ENCODE measurements at places on chromosomes 5 and 9.

- DNase-seq = no peak
- H3K4me1 ChIP-seq = no peaks in the 10 kb centered on the region
- no peak overlapping the region for H3K4me3 ChIP-seq
- no peak overlapping the region for H3K27ac ChIP-seq
- no peaks in the 10 kb centered on the region for H3K36me3 ChIP-seq
- no peaks in the 10 kb centered on the region for H3K27me3 ChIP-seq
These were observed 117.1 kb upstream of the CHD1 start for GRCh38 chr5:99045871-99046270.

DNA sequence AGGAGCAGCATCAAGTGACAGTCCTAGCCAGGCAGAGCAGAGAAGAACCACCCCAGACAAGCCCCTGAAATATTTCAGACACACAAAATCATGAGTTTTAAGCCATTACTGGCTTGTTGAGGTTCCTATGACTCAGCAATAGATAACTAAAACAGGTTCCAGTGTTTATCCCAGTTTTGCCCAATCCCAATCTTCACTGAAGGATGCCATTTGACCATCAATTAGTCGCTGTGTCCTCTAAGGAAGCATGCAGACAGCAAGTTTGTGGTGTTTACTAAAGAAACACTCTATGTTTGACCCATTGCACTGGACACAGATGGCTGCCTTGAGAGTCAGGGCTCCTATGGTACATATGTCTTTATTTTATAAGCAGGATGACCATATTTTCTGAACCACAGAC lies 186.7 kb downstream of the SYK start:
- H3K4me1 ChIP-seq = no peaks in the 10 kb centered on the region
- no peak for DNase-seq
- no peaks in the 10 kb centered on the region for H3K36me3 ChIP-seq
- H3K27ac ChIP-seq = no peak overlapping the region
- no peaks in the 10 kb centered on the region for H3K27me3 ChIP-seq
- no peak overlapping the region for H3K4me3 ChIP-seq

DNA sequence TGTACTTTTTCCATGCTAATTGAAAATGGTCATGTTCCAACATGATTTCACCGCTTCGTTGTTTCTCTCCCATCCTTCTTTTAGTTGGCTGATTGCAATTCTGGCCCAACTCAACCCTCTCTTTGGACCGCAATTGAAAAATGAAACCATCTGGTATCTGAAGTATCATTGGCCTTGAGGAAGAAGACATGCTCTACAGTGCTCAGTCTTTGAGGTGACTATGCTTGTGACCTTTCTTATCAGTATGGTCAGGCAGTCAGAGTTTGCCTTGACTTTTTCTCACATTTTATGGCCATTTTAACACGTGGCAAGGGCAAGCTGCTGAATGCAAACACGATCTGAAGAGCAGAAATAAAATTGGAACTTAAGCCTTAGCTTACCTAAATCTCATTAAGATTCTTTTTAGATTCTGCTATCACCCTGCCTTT lies 36.0 kb upstream of the CREBRF start:
- peak overlapping the region; percentile 31 for H3K27ac ChIP-seq
- peaks cover 37% of the 10 kb centered on the region for H3K4me1 ChIP-seq
- H3K4me3 ChIP-seq = no peak overlapping the region
- H3K27me3 ChIP-seq = no peaks in the 10 kb centered on the region

DNA sequence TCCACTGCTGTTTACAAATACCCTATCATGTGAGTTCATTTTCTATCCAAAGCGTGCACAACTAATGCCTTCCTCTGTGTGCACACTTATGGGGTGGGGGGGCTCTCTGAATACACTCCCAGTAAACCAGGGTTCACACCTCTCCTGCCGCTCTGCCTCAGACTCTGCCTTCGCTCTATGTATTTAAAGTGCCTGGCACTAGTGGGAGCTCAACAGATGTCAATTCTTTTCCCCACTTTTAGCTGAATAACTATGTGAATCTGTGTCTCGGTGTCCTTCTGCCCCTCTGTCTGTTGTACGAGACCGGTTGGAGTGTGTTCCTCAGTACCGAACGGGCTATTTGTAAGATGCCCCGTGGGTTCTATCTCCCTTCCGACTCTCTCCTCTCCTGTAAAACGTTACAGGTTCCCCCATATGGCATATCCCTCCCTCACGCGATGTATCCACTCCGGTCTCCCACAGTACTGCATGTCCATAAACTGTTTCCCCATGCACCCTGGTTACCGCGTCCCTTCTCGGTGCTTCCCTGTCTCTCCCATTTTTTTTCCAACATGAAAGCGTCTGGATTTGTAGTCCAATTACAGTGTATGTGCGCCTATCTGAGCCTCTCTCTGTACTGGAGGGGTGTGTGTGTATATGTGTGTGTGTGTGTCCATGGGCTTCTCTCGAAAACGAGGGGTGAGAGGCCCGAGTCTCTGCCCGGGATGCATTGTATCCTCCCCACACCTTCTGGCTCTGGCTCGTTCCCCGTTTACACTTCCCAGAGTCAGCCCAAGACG lies 1.6 kb downstream of the ELL2 start:
- H3K36me3 ChIP-seq = no peaks in the 10 kb centered on the region
- H3K4me1 ChIP-seq = peaks cover 53% of the 10 kb centered on the region
- H3K27ac ChIP-seq = peak overlapping the region; percentile 99
- DNase-seq = no peak
- peak overlapping the region; percentile 82 for H3K4me3 ChIP-seq
- H3K27me3 ChIP-seq = no peaks in the 10 kb centered on the region

- no peak overlapping the region for H3K27ac ChIP-seq
- H3K36me3 ChIP-seq = no peaks in the 10 kb centered on the region
- H3K27me3 ChIP-seq = peaks cover 8% of the 10 kb centered on the region
- H3K4me1 ChIP-seq = peaks cover 4% of the 10 kb centered on the region
- no peak overlapping the region for H3K4me3 ChIP-seq
These were observed 94.3 kb downstream of the DAP start for GRCh38 chr5:10666531-10667299.

All from lower lobe of right lung (tissue), 2 donors.